AG09319 (cell line): ENCODE measurements at places on chromosomes 1 and 21.

- no peak for DNase-seq
Measured at GRCh38 chr1:19338323-19338762, 26.2 kb downstream of the SLC66A1 start.

DNA sequence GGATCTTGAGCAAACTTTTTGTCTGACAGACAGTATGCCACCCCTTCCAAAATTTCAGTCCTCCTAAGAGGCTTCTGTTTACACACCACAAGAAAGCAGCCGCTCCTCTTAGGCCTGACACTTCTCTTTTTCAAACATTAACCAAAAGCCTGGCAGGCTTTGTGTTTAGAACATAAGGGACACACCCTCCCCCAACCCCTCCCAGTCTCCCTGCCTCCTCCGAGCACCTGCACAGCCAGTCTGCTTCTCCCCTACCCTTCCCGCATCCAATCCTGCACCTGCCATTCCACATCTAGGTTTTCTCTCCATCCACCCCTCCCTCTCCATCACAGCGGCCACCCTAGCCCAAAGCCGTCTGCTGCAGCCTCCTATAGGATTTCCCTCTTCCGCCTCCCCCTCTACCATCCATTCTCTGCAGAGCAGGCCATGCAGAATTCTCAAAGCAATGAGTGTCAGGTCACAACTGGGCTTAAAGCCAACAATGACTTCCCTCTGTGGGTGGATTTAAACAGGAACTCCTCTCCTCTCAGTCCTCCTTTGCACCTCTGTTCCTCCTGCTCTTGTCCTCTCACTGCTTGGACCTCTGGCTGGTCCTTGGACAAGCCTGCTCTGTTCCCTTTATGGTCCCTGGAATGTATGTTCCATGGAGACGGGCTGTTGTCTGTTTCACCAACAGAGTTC is 478.2 kb downstream of the NPHP4 start:
- no peak for DNase-seq

- no peak for DNase-seq
Measured at GRCh38 chr1:107840725-107841124, 124.3 kb downstream of the VAV3 start.

DNA sequence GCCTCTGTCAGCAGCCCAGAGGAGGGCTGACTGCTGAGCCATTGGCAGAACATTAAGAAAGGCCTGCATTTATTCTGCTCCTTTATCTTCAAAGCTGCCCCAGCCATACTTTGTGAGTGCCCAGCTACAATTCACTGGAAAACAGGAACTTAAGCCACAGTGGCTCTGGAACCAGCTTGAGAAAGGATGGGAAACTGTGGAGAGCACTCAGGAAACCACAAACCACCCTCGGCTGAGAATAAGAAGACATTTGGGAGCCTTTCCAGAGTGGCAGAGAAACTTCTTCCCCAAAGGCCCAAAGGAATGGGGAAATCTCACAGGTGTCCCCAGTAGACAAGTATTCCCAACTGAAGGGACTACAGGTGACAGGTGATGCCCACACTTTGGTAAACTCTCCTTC is 1.8 kb downstream of the LAMB3 start:
- no peak for DNase-seq

DNA sequence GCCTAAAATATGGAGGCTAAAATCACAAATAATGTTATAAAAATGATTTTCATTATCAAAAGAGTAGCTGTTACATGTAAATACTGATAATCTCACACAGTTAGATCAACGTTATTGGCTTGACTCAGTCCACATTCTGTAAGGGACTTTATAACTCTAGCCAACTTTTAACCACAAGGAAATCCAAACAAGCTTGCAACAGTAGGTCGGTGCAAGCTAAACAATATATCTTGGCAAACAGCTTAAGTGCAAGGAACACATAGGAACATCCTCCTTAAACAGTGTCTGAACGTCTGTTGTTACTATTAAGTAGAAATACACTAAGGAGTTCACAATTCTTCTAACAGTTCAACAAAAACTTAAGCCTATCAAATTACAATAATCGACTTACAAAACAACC is 126.7 kb downstream of the EIF4G3 start:
- DNase-seq = no peak

DNA sequence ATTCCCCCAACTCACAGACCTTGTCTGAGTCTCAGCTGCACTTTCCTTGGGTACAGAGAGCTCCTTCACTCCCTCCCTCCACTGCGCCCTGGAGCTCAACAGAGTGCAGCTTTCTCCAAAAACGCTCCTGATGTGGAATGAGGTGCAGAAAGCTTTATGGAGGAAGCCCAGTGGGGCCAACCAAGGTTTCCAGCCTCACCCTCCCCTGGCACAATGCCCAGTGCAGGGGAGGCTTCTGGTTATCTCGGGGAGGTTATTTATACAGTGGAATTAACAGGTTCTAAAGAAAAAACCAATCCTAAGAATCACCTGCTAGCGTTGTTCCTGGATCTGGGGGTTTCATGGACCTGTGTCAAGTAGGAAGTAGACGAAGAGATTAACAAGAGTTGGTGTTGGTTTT is at the start of gene ITLN1:
Gene ITLN1 (minus strand): TSS at position 139 of the 400 bp plus-strand sequence. CDS start 303 bp downstream, outside the sequence.
- no peak for DNase-seq

GRCh38 chr1:201361652-201362504 is 15.6 kb downstream of the TNNT2 start:
- DNase-seq = peak; percentile 15

DNA sequence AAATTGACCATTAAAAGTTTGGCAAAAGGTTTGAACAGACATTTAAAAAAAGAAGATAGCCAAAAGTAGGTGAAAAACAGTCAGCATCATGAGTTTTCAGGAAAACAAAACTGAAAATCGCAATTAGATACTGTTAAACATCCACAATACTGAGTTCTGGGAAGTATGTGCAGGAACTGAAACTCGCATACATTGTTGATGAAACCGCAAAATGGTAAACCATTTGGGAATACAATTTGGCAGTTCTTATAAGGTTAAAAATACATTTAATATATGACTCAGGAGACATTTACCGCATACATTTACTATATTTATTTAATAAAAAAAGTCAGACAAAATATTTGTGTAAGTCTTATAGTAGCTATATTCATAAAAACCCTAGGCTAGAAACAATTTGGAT is 393.2 kb downstream of the COL11A1 start:
- no peak for DNase-seq

GRCh38 chr1:244314921-244315559 is 136.7 kb downstream of the ADSS2 start:
- DNase-seq = no peak

GRCh38 chr1:188128761-188129160 is 1300.0 kb downstream of the PLA2G4A start:
- DNase-seq = no peak

DNA sequence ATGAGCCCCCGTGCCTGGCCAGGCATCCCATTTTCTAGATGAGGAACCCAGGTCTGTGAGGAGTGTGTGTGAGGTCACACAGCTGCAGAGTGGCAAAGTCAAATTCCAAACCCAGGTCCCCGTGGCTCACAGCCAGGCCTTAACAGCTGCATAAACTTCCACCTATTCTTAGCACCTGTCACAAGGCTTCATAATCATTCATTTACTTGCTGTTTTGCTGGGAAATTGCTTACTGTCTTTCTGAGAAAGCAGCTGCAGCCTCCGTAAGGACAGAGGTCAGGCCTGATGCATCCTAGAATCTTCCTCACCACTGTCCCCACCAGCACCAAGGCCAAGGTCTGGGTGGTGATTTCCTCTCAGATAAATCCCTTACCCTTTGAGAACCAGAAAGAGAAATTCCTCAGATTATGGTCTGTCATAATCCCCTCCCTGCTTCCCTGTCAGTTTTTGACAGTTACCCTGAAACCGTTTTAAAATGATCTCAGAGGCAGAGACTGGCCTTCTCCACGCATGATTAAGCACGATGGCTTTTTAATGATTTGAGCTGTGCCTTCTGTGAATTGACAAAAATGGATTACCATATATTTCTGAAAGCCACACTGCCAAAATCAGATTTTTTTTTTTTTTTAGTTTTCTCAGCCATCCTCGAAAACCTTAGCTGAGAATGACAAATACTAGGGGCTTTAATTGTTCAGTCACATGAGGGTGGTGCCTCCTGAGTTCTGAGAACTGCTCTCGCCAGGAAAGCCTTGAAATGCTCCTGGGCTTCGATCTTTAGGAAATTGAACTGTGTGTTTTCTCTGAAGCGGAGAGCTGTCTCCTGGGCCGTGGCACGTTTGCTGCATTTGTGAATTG is 70.0 kb upstream of the SELENON start:
- no peak for DNase-seq

DNA sequence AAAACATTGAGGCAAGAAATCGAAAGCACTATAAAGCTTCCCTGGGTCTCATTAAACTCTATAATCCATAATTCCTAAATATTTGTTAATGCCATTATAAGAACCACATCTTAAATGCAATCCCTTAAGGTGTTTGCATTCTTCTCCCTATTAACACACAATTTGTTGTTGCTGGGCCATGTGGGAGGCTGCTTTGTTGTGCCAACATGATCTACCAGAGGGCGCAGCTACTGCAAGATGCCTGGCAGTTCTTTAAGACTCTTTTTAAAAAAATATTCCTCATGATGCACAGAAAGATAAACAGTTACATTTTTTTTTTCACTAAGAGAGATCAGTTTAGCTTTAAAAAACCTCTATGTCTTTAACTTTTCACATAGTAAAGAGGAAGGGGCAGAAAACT is 39.0 kb upstream of the BCAS2 start:
- DNase-seq = no peak

DNA sequence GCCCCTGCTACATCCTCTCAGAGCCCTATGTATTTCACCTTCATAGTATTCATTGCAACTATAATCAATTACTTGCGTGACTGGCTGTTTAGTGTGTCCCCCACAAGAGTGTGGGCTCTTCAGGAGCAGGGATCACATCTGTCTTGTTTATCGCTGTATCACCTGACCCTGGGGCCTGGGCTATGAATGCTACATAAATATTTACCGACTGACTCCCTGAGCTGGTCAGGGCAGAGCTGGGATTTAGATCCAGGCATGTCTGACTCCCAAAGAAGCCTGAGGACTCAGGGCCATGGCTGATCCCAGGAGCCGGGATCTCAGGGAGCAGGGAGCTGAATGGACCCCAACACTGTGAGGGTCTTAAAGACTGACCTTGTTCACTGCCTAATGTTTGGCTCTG is 49.7 kb downstream of the AHDC1 start:
- no peak for DNase-seq

DNA sequence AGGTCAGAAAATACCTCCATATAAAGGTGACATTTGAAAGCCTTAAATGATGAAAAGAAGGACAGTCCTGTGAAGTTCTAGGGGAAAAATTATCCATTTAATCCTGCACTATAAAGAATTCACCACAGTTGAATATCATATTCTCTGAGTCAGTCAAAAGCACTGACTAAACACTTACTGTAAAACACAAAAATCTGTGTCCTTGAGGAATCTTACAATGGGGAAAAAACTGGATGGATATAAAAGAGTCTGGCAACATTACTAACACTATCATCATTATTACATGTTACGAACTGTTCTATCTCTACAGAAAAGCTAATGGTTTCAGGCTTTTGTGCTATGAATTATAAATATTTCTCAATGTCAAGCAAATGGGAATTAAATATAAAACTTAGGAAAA is 42.4 kb upstream of the HP1BP3 start:
- DNase-seq = no peak

GRCh38 chr1:84755216-84755615 is 65.0 kb upstream of the SSX2IP start:
- DNase-seq = no peak

DNA sequence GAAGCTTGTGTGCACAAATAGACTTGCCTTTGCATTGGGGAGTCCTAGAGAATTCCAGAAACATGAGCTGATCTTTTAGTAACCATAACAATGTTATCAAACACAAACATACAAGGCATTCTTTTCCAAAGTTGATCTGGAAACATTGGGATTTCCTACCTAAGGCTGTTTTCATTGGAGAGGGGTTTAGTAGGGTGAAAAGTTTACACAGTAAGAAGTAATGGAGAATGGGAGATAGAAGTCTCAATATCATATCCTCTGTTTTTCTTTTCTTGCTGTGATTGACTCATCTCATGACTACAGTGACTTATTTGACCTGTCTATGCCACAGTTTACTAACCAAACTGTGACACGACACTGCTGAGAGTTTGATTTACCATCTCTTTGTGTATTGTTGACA is 65.6 kb upstream of the PLA2G4A start:
- DNase-seq = no peak

GRCh38 chr1:53553734-53554509 is 94.7 kb downstream of the DMRTB1 start:
- DNase-seq = no peak

GRCh38 chr1:205319081-205320018 is 2.2 kb downstream of the NUAK2 start:
- DNase-seq = peak; percentile 43

DNA sequence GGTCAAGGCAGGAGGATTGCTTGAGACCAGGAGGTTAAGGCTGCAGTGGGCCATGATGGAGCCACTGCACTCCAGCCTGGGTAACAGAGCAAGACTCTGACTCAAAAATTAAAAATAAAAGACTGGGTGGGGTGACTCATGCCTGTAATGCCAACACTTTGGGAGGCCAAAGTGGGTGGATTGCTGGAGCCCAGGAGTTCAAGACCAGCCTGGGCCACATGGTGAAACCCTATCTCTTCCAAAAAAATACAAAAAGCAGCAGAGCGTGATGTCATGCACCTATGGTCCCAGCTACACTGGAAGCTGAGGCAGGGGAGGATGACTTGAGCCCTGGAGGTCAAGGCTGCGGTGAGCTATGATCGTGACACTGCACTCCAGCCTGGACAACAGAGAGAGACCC is 44.4 kb upstream of the COX20 start:
- DNase-seq = no peak

- DNase-seq = no peak
Measured at GRCh38 chr1:7406641-7407543, 364.2 kb upstream of the VAMP3 start.

- DNase-seq = no peak
Measured at GRCh38 chr1:54975356-54976108, 4.9 kb upstream of the TMEM61 start.

DNA sequence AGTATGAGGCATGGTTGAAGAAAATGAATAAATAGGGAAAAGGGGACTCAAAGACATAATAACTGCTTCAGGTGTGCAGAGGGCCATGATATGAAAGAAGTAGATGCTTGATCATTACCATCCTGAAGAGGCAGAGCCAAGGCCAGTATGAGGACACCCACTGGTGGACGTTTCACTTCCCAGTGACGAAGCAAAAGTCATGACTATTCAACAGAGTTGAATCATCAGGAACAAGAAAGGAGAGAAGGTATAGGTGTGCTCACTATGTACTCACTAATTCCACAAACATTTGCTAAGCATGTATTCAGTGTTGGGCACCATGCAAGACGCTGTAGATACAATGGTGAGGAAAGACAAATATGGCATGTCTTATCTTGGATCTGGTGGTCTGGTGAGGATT is 319.2 kb upstream of the RUNX1 start:
- DNase-seq = no peak

DNA sequence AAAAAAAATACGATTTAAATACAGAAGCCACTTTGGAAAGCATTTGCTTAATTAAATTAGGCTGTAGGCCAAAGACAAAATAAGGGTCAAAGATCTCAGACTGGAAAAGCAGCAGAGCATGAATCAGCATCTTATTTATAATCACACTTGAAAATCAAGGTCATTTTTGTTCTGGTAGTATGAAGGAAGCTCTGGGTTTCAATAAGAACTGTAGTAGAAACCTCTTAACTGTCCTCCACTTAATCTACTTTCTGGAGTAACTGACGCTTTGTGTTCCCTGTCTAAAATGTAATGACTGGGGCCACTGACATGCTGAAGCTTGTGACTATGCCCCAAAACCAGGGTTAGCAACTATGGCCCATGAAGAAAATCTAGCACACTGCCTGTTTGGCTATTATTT is 450.7 kb upstream of the ZP4 start:
- DNase-seq = no peak

GRCh38 chr1:76928522-76928921 is 61.2 kb downstream of the ST6GALNAC5 start:
- DNase-seq = no peak
